DMS 273 treated with DMSO at 0.1 percent for 48 hours (cell line): ENCODE measurements at places on chromosomes 5 and 9.

DNA sequence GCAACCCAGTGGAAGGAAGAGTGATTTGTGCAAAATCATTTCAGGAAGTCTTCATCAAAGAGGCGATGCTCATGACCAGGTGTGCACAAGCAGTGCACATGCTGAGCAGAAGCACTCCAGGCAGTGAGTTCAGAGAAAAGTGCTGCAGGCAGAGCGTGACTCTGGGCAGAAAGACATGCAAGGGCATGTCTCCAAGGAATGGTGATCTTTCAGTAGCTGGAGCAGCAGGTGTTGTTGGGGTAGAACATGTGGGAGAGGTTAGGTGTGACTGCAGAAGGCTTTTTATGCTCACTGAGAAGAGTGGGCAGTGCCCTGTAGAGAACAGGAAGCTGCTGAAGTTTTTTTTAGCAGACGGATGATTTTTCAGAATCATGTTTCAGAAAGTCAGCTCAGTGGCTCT, 545.4 kb upstream of the TLE4 start:
- DNase-seq, result peak; percentile 15

GRCh38 chr5:93062548-93062947, 518.5 kb downstream of the NR2F1-AS1 start:
- peak; percentile 4 for DNase-seq

GRCh38 chr5:141313711-141314110, 6.9 kb downstream of the TAF7 start:
- no peak for DNase-seq

DNA sequence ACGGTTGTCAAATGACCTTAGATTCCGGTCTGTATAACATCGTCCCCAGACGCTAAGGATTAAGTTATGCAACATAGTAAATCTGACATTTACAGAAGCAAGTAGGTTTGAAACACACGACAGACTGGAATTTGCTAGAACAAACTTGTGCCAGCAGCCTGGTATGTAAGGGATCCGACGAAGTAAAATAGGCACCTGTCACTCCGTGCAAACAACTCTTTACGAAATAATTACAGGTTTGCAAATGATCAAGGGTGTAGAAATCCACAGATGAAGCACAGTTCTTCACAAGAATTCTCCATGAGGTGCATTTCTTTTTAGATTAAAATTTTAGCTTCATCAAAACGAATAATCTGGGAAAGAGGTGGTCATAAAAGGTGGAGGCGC, 508 bp downstream of the MOCS2 start:
- no peak for DNase-seq

DNA sequence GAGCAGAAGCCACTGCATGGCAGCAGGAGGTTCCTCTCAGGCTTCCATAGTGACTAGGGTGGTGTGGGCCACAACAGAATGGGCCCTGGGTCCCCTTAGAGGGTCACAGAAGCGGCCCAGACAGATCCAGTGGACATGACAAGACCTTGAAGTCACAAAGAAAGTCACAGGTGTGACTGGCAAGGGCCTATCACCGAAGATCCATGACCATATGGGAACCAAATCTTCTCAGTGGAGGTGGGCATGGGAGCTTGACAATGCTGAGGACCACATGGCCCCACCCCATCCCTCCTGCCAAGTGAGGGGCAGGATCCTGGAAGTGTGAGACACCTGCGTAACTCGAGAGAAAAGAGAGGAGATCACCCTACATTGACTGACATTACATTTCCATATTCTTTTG, 332.4 kb downstream of the MSX2 start:
- DNase-seq, result no peak

DNA sequence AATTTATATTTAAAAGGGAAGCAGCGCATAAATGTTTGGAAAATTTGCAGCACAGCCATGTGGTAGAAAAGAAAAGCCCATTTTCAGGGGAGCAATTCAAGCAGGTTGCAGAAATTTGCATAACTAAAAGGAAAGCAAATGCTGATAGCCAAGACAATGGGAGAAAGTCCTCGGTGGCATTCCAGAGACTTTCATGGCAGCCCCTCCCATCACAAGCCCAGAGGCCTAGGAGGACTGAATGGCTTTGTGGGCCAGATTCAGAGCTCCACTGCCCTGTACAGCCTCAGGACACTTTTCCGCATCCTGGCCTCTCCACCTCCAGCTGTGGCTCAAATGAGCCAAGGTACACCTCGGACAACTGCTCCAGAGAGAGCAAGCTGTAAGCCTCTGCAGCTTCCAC, 462.9 kb downstream of the CDK5RAP2 start:
- no peak for DNase-seq

DNA sequence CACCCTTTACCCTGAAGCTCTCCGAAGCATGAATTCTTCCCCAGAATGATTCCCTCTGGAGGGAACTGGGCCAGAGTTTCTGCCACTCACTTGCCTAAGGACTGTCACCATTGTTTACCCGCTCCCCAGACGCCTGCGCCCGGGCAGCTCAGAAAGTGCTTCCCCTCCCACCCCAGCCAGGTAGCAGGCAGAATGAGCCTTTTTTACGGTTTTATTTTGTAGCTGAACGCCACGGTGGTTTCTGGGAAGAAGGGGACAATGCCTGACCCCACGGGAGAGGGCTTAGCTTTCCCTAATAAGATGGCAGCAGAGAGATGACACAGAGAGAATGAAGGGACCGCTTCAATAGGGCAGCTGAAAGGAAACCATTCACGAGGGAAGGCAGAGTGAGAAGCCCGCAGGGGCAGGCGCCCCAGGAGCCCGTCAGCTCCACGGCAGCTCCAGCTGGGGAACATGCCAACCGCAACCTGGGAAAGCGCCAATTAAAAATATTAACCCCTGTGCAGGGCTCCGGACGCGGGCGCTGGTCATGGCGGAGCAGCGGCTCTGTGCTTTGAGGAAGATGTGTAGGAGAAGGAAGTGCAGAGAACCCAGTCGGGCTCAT, 20.4 kb upstream of the NTNG2 start:
- no peak for DNase-seq

DNA sequence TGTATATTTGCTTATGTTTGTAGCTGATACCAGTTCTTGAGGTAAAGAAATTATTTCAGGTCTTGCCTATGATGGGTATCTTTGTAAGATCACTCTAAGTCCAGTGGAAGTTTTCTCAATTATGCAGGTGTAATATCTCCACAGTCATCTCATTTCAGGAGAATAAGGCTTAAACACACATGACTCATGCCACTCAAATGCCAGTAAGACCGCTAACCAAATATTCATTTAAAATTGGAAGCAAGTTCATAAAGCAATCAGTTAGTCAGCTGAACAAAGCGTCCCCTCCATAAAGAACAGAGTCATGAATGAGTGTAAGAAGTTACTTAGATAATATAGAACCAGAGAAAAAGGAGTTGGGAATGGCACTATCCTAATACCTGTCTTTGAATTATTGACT, 248.7 kb downstream of the LURAP1L start:
- DNase-seq, result no peak

- DNase-seq, result no peak
Measured at GRCh38 chr5:93705896-93706295, 35.5 kb downstream of the POU5F2 start.
